GM03348 (cell line): ENCODE measurements at places on chromosomes 1 and 21.
A peak's percentile ranks its signal among the peaks of the same experiment; 100 is the strongest.

GRCh38 chr21:45164124-45164511 lies 89.7 kb downstream of the ADARB1 start:
- DNase-seq: peak; percentile 27

GRCh38 chr1:27862671-27863537 lies 9.4 kb upstream of the THEMIS2 start:
- peak; percentile 95 for DNase-seq

DNA sequence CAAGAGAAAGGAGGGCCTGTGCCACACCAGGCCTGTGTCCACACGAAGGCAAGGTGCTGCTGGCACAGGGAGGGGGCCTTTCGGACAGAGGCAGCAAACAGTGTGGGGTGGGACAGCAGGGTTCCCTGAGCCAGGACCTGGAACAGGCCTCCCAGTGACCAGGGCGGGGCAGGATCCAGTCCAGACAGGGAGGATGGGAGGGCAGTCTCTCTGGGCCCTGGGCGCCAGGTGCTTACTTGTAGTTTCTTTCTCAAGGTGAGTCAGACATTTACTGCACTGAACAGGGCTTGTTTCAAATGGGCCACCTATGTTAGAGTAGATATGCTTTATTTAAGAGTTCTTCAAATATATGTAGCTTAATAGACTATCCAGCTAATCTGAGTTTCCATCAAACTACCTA lies 52.8 kb upstream of the STUM start:
- DNase-seq: no peak

DNA sequence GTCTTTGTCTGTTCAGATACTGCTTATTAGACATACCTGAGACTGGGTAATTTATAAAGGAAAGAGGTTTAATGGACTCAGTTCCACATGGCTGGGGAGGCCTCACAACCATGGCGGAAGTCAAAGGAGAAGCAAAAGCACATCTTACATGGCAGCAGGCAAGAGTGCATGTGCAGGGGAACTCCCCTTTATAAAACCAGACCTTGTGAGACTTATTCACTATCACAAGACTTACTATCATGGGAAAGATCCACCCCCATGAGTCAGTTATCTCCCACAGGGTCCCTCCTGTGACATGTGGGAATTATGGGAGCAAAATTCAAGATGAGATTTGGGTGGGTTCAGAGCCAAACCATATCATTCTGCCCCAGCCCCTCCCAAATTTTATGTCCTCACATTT lies 7.1 kb upstream of the PSMA5 start:
- DNase-seq: no peak

DNA sequence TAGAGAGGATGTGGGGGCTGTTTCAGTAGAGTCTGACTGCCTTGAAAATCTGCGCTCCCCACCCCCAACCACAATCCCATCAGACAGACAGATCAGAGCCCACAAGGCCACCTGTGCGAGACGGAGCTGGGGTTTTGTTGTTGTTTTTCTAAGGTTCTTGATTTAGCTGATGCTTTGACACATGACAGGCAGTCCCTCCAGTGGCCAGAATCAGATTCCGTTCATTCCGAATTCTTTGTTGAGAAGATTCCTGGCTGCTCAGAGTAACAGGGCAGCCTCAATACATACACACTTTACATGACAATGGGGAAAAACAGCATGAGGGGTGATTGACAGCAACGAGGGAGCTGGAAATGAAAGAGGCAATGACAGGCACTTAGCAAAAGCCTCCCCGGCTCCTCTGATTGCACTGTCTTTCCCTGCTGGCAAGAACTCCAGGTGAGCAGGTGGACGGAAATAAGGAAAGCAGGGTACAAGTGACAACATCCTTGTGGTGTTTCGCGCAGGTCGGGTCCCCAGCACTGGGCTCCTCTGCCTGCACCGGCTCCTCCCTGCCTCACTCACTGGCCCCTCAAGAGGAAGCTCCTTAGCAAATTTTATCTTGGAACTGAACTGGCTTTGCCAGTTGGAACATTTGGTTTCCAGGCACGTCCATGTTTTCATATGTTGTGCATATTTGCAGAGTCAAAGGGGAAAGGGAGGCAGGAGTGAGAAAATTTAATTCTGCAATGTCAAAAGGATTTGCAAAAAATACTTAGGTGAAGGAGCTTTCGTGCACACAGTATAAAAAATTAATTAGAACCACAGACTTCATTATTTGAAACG lies 148.7 kb downstream of the PGBD5 start:
- DNase-seq: no peak

GRCh38 chr21:25215698-25216384 lies 391.4 kb downstream of the MRPL39 start:
- DNase-seq: no peak

GRCh38 chr21:40972151-40972550 lies 125.2 kb upstream of the DSCAM start:
- no peak for DNase-seq

DNA sequence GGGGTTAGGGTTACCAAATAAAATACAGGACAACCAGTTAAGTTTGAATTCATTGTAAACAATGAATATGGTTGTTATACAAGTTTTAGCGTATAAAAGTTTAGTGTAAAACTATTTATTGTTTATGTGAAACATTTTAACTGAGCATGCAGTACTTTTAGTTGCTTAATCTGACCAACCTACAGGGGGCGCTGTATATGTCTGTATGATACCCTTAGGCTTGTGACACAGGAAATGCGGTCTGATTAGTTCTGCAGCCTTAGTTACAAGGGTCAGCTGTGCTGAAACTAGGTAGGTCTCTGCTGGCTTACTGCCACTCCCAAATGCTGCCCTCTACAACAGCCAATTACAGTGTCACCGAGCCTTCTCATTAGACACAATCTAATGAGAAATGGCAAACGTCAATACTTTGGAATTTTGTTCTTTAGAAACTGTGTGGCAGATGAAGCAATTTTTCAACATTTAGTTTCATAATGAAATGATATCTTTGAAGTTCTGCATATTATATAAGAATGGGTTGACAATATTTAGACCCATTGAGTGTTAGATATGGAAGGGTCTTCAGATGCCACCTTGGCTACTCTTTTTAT lies 56.2 kb downstream of the NTNG1 start:
- DNase-seq: no peak

DNA sequence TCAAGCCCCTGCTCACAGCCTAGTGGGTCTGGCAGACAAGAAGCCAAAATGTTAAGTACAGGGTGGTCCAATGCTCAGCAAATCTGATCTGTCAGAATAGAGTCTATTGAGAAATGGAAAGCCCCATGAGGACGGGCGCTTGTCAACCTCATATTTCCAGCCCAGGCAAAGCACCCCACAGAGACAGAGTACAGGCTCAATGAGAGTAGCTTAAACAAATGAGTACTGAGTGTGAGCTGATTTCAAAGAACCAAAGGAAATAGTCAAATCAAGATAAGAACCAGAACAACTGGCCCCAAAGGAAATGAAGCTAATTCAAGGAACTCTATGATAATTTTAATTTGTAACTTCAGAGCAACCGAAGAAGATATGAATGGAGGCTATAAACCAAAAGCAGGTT lies 44.6 kb upstream of the SLC30A1 start:
- DNase-seq: no peak

DNA sequence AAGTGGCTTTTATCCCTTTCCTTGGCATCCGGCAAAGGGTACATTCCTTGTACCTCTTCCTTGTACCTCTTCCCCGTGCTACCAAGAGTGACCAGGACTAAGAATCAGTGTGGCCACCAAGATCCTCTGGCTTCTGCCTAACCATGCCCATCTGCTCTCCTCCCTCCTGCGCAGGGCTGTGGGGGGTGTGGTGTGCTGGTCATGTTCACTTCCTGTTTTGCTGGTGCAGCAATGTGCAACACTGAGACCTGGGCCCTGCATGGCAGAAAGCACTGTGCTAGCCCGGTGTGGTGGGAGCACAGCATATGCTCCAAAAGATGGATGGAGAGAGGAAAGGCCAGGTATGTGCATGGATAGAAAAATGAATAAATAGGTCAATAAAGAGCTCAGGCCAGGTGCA lies 33.3 kb upstream of the TENT5C start:
- DNase-seq: no peak

DNA sequence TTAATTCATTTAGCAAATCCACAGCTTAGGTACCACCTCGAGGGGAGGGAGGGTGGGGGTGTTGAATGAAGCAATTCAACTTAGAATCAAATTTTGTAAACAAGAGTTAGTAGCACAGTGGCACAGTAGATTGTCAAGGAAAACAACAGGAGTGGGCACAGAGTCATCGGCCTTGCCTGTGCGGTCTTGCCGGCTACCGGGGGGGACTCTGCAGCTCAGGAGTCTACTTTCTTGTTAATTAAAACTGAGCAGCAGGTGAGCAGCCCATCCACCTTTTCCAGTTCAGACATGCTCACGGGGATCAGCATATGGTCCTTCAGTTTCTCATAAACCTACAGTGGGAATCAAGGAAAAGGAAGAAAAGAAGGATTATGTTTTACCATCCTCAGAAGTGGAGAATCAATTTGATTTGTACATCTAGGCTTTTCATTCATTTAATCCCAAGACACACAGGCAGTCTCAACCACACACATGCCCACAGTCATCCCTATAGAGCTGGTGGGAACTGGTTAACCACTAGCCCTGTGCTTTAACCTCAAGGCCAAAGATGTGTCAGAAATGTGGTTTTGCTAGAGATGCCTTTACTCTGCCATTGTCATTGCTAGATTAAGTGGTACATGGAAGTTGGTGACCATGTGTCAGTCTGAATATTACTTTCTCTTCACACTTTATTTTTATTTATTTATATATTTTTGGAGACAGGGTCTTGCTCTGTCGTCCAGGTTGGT lies 45.0 kb upstream of the BCL10 start:
- no peak for DNase-seq

- DNase-seq: peak; percentile 90
Measured at GRCh38 chr1:201649761-201650622, 111.1 kb downstream of the NAV1 start.

DNA sequence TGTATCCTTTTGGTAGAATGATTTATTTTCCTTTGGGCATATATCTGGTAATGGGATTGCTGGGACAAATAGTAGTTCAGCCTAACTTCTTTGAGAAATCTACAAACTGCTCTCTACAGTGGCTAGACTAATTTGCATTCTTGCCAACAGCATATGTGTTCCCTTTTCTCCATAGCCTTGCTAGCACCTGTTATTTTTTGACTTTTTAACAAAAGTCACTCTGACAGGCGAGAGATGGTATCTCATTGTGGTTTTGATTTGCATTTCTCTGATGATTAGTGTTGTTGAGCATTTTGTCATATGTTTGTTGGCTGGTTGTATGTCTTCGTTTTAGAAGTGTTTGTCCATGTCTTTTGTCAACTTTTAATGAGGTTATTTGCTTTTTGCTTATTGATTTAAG lies 99.8 kb downstream of the UCK2 start:
- no peak for DNase-seq

- DNase-seq: no peak
Measured at GRCh38 chr1:229251185-229251584, 19.7 kb upstream of the RAB4A start.

DNA sequence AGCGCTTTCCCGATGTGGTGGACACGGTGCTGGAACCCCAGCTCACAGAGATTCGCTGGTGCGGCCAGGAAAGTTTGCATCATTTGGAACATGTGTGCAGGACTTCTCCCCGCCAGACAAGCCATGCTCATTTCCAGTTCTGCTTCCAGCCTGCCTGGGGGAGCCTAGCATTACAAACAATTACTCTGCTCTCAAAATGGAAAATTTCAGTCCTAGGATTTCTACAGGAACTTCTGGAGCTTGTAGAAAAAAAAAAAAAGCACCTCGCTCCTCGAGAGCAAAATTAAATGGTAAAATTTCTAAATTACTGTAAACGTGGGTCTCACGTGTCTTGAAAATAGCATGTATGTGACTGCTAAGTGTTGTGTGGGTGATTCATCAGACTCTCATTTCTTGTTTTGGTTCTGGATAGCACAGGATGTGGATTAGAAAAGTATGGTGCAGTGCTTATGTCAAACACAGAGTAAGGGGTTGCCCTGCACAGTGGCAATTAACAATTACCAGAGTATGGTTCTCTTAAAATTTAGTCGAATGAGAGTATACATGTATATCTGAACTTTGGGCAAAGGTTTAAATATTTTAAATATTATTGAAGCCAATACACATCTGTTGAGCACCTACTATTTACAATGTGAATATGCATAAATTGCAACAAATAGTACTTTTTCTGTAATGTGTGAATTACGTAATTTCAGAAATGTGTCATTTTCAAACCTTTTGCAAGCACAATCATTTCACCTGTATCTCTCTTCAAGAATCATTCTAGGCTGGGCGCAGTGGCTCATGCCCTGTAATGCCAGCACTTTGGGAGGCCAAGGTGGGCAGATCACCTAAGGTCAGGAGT lies 61.8 kb upstream of the PTGFRN start:
- DNase-seq: peak; percentile 67

DNA sequence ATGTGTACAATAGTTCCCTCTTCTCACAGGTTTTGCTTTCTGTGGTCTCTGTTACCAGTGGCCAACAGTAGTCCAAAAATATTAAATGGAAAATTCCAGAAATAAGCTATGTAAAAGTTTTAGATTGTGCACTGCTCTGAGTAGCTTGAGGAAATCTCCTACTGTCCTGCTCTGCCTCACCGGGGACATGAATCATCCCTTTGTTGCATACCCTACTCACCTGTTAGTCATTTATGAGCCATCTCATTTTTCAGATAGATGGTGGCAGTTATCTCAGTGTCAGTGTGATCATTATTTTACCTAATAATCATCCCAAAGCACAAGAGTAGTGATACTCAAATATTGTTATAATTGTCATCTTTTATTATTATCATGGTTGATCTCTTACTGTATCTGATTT lies 688.1 kb downstream of the PLA2G4A start:
- no peak for DNase-seq

DNA sequence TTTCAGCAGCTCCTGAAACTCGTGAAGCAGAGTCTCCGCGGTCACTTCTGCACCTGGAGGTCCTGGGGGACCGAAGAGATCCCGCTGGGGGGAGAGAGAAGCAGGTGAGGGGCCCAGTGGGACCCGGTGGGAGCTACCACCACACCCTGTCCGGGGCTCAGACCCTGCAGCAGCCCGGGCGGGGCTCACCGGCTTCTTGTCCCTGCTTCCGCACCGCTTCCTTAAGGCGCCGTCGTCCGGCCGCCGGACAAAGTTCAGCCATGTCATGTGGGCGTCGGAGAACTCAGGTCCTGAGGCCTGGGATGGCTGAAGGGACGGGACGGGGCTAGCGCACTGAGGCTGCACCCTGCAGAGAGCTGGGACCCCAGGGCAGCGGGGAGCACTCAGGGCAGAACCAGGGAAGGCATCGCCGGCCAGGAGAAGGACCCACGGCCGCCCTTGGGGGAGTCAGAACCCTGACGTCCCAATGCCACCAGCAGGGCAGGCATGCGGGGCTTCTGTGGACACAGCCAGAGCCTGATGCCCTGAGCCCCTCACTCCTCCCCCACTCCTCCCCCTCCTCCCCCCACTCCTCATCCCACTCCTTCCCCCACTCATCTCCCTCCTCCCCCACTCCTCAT lies 2.2 kb downstream of the C1QTNF12 start:
- DNase-seq: no peak

GRCh38 chr1:166145499-166145898 lies 21.3 kb downstream of the FAM78B start:
- no peak for DNase-seq
